Endothelial cell of umbilical vein (primary cell): ENCODE measurements at places on chromosomes 4 and X. TPM values are rescaled to one million over a fixed set of nuclear protein-coding genes. Genes with fewer than 3 reads are reported as not detected.

- no peak for DNase-seq
- H3K4me1 ChIP-seq = no peaks in the 10 kb centered on the region
- no peak overlapping the region for H3K27ac ChIP-seq
- no peaks in the 10 kb centered on the region for H3K36me3 ChIP-seq
- H3K4me3 ChIP-seq = no peak overlapping the region
- no peaks in the 10 kb centered on the region for H3K27me3 ChIP-seq
Measured at GRCh38 chrX:16643176-16643575, 6.8 kb upstream of the S100G start.

DNA sequence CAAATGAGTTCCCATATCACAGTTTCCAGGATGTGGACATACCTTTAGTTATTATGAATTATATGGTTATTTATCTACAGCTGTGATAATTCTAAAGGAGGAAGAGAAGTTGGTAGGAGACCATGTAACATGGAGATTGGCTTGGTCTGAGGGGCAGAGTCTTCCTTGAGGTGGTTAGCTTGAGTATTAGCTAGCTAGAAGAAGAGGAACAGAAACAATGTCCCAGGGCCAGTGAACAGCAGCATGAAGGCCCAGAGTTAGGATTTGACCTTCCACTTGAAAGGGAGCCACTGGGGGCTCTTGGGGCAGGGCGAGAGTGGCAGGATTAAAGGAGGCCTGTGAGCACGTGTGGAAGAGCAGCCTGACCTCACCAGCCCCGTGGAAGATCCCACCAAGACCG is 5.6 kb upstream of the JAKMIP1 start:
- H3K36me3 ChIP-seq = no peaks in the 10 kb centered on the region
- no peaks in the 10 kb centered on the region for H3K27me3 ChIP-seq
- H3K4me3 ChIP-seq = no peak overlapping the region

DNA sequence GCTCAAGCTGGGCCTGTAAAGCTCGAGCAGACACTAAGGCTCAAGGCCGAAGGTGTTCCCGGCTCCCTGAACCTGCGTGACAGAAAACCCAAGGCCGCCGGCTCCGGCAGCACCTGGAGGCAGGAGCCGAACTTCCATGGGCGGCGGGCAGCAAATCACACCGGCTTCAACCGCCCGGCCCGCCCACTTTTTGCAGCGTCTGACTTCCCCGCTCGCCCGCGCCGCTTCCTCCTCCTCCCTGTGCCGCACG is 940 bp upstream of the NSD2 start:
- H3K4me3 ChIP-seq = peak overlapping the region; percentile 48
- DNase-seq = no peak
- no peaks in the 10 kb centered on the region for H3K36me3 ChIP-seq
- peak overlapping the region; percentile 93 for H3K27ac ChIP-seq

Gene BBS7
- 20.0 and 22.2 TPM in 2 replicates for total RNA-seq

DNA sequence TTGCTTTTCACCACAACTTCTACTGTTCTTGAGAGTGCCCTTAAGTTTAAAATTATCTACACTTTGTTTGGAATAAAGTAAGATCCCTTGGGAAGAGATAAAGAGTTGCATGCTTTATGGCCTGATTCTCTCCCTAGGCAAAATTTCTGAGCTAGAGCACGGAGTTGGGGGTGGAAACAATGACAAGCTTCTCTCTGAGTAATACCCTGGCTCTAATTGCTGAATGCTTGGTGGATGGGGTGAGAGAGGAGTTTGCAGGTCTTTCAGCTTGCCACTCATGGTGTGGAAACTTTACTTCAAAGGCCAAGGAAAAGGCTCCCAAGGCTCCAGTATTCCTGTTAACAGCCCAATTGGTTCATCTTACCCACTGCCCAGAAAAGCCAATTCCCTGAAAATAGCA is 26.1 kb upstream of the PRDM8 start:
- DNase-seq = no peak
- H3K36me3 ChIP-seq = no peaks in the 10 kb centered on the region
- no peaks in the 10 kb centered on the region for H3K27me3 ChIP-seq
- no peak overlapping the region for H3K27ac ChIP-seq

Gene PITX2
- total RNA-seq = 0.31 and 0.35 TPM in 2 replicates

GRCh38 chrX:10739426-10739825 is 119.0 kb upstream of the MID1 start:
- H3K36me3 ChIP-seq = no peaks in the 10 kb centered on the region
- H3K27ac ChIP-seq = no peak overlapping the region
- H3K27me3 ChIP-seq = no peaks in the 10 kb centered on the region
- DNase-seq = no peak
- no peak overlapping the region for H3K4me3 ChIP-seq

Gene CLGN
- total RNA-seq = 0.60 and 1.00 TPM in 2 replicates

GRCh38 chrX:50889582-50889981 is 21.0 kb upstream of the BMP15 start:
- H3K4me1 ChIP-seq = no peaks in the 10 kb centered on the region
- H3K36me3 ChIP-seq = no peaks in the 10 kb centered on the region
- no peaks in the 10 kb centered on the region for H3K27me3 ChIP-seq
- no peak for DNase-seq

- peaks cover 12% of the 10 kb centered on the region for H3K36me3 ChIP-seq
- no peaks in the 10 kb centered on the region for H3K27me3 ChIP-seq
- DNase-seq = no peak
- H3K4me1 ChIP-seq = no peaks in the 10 kb centered on the region
Measured at GRCh38 chr4:3199653-3200422, 49.1 kb upstream of the MSANTD1 start.

Gene SSX3
- total RNA-seq = not detected in 2 replicates

GRCh38 chr4:185272245-185272644 is 62.8 kb downstream of the SNX25 start:
- H3K27me3 ChIP-seq = no peaks in the 10 kb centered on the region
- H3K36me3 ChIP-seq = no peaks in the 10 kb centered on the region
- H3K4me1 ChIP-seq = peaks cover 9% of the 10 kb centered on the region
- DNase-seq = no peak

- no peaks in the 10 kb centered on the region for H3K27me3 ChIP-seq
- peaks cover 23% of the 10 kb centered on the region for H3K4me1 ChIP-seq
- peak overlapping the region; percentile 73 for H3K27ac ChIP-seq
- H3K36me3 ChIP-seq = no peaks in the 10 kb centered on the region
- no peak for DNase-seq
Measured at GRCh38 chr4:123599061-123599919, 202.7 kb downstream of the SPRY1 start.

Gene LAMTOR3
- total RNA-seq = 25.3 and 29.1 TPM in 2 replicates

DNA sequence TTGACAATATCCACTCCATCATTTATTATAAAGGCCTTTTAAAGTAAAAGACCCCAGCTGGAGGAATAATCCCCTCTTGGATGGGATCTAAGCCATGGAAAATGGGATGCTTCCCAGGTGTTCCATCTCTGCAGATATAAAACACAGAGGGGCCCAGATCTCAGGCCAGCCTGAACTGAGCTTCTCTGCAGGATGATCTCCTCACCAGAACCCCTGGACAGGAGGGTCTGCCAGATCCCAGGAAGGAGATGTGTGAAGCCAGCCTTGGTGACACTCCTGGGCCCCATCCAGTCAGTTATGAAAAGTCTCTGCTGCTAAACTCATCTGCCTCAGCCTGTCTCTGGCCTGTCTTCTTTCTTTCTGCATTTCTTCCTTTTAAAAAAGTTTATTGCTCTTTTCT is 56.7 kb downstream of the HTRA3 start:
- no peaks in the 10 kb centered on the region for H3K36me3 ChIP-seq
- no peak overlapping the region for H3K27ac ChIP-seq
- no peak overlapping the region for H3K4me3 ChIP-seq
- H3K27me3 ChIP-seq = peaks cover 1% of the 10 kb centered on the region

DNA sequence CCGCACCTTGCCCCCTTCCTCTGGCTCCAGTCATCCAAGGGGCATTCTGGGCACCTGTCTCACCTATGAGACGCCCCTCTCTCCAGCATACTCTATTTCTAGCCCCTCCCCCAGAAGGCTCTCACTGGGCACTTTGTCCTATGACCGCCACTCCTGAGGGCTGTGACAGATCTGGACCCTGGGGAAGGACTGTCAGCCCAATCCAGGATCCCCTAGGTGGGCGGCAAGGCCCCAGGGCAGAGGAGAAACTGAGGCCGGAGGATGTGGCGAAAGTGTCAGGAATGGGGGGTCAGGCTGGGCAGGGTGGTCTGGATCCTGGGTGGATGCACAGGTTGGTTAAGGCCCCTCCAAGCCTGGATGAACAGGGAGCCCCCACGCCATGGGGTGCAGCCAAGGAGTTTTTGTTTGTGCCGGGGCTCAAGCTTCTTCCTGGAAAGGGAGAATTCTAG is 16.2 kb upstream of the NAT8L start:
- no peak overlapping the region for H3K27ac ChIP-seq
- no peaks in the 10 kb centered on the region for H3K4me1 ChIP-seq
- peaks cover 6% of the 10 kb centered on the region for H3K27me3 ChIP-seq
- H3K36me3 ChIP-seq = no peaks in the 10 kb centered on the region
- DNase-seq = no peak
- no peak overlapping the region for H3K4me3 ChIP-seq

- no peak for DNase-seq
- H3K36me3 ChIP-seq = no peaks in the 10 kb centered on the region
- H3K27ac ChIP-seq = no peak within 1 kb of the TSS
- H3K4me3 ChIP-seq = peak within 1 kb of the TSS; percentile 15
- peaks cover 39% of the 10 kb centered on the region for H3K27me3 ChIP-seq
Measured at GRCh38 chrX:23334848-23335599, at the start of gene PTCHD1. TSS of gene PTCHD1 (plus strand) at chrX:23334849. CDS start at chrX:23334876, 27 bp downstream.

DNA sequence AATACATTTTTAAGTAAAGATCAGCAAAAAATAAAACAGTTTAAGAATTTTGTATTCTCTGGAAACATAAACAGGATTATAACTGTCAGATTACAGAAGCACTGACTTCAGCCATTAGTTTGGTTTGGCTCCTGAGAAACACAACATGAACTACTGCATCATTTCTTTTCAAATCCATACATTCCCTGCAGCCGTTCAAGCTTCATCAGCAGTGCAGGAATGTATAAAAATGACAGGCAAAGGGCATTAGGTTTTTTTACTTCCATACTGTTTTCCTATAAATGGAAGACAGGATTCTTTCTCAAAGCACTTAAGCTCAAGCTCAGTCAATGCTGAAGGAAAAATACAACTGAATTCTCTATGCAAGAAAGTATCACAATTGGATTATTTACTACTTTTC is 4.2 kb upstream of the MAB21L2 start:
- H3K4me3 ChIP-seq = no peak overlapping the region
- H3K36me3 ChIP-seq = no peaks in the 10 kb centered on the region
- no peaks in the 10 kb centered on the region for H3K27me3 ChIP-seq
- H3K4me1 ChIP-seq = no peaks in the 10 kb centered on the region
- no peak overlapping the region for H3K27ac ChIP-seq
- no peak for DNase-seq

DNA sequence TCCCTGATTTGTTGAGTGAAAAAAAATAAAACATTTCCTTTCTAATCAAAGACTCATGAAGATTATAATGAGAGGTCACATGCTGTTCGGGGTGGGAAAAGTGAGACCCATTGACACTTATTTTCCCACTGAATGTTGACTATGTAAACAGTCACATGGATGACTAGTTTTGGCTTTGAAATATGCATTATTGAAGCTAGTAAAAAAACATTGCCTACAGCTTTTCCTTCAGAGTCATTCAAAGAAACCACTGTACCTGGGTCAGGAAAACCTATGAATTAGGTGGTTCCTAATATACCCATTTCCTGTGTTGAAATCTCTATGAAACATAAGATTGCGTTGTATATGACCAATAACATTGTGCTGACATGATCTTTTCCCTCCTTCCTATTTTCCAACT is 251.2 kb downstream of the CFAP299 start:
- no peak overlapping the region for H3K4me3 ChIP-seq
- no peaks in the 10 kb centered on the region for H3K36me3 ChIP-seq

GRCh38 chrX:10397349-10397748 is 223.0 kb downstream of the MID1 start:
- no peaks in the 10 kb centered on the region for H3K27me3 ChIP-seq
- no peaks in the 10 kb centered on the region for H3K4me1 ChIP-seq
- DNase-seq = no peak
- no peak overlapping the region for H3K4me3 ChIP-seq

Gene COQ2
- 26.4 and 28.0 TPM in 2 replicates for total RNA-seq

GRCh38 chr4:78621395-78621794 is 69.8 kb downstream of the ANXA3 start:
- H3K36me3 ChIP-seq = no peaks in the 10 kb centered on the region
- peaks cover 9% of the 10 kb centered on the region for H3K4me1 ChIP-seq
- no peak overlapping the region for H3K27ac ChIP-seq
- H3K27me3 ChIP-seq = no peaks in the 10 kb centered on the region
- no peak overlapping the region for H3K4me3 ChIP-seq
- no peak for DNase-seq

GRCh38 chr4:94302191-94302590 is 40.4 kb downstream of the HPGDS start:
- no peak for DNase-seq
- H3K4me1 ChIP-seq = peaks cover 16% of the 10 kb centered on the region
- H3K27me3 ChIP-seq = no peaks in the 10 kb centered on the region
- no peak overlapping the region for H3K27ac ChIP-seq
- no peaks in the 10 kb centered on the region for H3K36me3 ChIP-seq

DNA sequence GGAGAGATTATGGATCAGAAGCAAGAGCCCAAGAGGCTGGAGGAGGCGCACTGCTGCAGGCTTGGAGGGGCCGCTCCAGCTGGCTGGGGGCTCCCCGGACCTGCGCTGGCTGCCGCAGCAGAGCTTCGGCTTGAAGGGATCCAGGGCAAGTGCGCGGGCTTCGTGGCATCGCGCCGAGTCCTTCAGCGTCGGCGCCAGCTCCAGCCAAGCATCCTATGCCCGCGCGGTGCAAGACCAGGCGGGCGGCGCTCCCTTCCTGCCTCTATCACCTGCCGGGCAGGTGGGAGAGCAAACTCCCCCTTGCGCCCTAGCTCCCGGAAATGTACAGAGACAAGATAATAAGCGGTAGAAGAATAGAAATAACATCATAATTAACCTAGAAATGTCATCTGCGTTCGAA is 10.5 kb upstream of the UCP1 start:
- H3K4me3 ChIP-seq = no peak overlapping the region
- DNase-seq = no peak
- no peak overlapping the region for H3K27ac ChIP-seq
- H3K36me3 ChIP-seq = no peaks in the 10 kb centered on the region
- peaks cover 40% of the 10 kb centered on the region for H3K27me3 ChIP-seq
- no peaks in the 10 kb centered on the region for H3K4me1 ChIP-seq

DNA sequence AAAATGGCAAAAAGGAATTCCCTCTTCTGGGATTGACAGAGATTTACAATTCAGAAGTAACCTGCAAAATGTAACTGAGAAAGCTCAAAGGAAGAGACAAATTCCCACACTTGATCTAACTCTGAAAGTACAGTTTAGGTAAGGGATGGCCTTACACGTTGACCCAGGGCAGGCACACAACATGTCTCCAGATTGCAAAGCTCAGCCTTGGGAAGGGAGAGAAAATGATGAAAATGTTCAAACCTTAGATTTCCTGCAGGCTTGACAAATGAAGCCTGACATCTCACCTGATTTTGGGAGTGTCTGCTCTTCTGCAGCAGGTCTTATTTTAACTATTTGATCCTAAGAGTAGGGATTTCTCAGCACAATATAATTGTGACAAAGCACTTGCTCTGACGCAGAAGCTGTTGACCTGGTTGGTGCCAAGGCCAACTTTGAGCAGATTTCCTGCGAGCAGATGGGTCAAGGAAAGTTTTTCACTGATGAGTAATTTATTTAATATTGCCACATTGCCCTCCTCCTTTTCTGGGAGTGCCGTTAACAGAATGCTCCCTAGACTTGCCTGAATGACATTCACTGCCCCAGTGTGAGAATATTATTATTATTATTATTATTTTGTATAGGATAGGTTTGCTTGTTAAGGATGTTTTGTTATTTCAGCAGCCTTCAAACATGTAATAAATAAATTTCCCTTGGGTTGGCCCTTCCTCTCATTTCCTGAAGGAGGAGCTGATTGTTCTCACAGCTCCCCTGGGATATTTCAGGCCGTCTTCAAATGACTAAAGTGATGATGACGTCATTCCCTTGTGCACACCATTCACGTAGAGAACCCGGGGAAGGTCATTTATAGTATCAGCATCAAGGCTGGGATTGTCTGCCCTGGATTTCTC is 157.1 kb downstream of the VEGFC start:
- peaks cover 7% of the 10 kb centered on the region for H3K4me1 ChIP-seq
- H3K4me3 ChIP-seq = no peak overlapping the region
- H3K27ac ChIP-seq = peak overlapping the region; percentile 20
- H3K27me3 ChIP-seq = no peaks in the 10 kb centered on the region
- DNase-seq = peak; percentile 68
- no peaks in the 10 kb centered on the region for H3K36me3 ChIP-seq
